ENCODE measurements at places on chromosomes 6 and 20.
A peak's percentile ranks its signal among the peaks of the same experiment; 100 is the strongest.

- no peak for DNase-seq
Observed at GRCh38 chr6:165658395-165659058, 4.5 kb downstream of the PDE10A start.

DNA sequence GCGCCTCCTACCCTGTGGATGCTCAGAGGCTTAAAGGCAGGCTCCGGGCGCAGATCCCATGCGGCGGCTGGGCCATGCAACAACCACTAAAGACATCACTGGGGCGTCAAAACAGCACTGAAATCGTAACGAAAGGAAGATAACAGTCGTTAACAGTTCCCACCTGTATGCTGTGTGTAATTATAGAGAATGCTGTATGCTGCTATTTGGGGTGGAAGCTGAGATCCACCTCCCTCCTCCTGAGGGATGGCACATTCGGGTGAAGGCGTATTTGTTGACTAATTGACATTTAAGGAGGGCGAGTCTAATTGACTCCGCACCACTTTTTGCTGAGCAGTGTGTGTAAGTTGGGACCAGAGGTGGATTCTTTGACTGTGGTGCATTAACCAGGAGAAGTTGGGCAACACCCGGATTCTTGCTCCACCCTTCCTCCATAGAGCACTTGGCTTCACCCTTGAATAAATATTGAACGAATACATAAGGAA is 687 bp downstream of the SLC35A1 start:
- DNase-seq = no peak

- DNase-seq = no peak
Observed at GRCh38 chr6:159677506-159678165, 15.4 kb downstream of the SOD2 start.

- DNase-seq = no peak
Observed at GRCh38 chr6:133806382-133807140, 82.4 kb upstream of the TCF21 start.

GRCh38 chr20:60170116-60170515 is 211.9 kb downstream of the CDH26 start:
- DNase-seq = no peak

DNA sequence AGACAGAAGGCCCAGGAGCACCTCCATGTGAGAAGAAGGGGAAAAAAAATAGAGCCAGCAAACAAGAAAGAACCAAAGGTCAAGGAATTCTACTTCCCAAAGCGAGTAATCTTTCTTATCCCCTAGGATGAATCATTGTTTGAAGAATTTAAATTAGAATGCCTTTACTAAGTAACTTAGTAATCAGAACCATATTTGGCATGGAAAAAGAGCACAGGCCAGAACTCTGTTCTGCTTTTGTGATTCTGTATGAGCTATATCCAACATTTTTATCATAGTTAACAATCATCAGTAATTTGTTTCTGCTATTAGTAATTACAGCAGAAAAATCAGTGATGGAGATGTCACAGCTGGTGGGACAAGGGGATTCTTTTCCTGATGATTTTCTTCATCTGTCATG is 228.8 kb upstream of the FAM83B start:
- DNase-seq = no peak

DNA sequence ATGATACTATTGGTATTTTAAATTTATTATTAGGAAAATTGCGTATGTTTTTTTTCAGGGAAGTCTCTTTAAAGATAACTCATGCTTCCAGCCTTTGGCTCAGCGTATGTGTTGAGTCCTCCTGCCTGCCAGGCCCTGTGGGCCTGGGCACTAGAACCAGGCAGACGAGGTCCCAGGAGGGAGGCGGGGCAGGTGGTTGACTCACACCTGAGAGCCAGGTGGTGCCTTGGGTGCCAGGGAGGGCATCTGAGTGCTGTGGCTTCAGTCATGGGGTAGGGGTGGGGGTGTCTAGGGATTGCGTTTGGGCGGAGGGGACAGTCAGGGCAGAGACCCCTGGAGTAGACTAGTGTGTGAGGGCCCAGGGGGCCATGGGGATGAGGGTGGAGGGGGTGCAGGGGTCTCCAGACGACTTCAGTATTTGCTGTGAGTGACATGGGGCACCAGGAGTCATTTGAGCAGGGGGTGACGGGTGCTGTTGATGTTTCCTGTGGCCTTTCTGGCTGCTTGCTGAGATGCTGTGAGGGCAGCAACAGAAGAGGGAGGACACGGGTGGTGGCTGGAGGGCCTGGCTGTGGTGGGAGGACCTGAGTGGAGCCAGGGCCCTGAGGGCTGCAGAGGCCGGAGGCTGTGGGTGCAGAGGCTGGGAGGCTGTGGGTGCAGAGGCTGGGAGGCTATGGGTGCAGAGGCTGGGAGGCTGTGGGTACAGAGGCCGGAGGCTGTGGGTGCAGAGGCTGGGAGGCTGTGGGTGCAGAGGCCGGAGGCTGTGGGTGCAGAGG is 14.8 kb upstream of the ADRM1 start:
- no peak for DNase-seq

DNA sequence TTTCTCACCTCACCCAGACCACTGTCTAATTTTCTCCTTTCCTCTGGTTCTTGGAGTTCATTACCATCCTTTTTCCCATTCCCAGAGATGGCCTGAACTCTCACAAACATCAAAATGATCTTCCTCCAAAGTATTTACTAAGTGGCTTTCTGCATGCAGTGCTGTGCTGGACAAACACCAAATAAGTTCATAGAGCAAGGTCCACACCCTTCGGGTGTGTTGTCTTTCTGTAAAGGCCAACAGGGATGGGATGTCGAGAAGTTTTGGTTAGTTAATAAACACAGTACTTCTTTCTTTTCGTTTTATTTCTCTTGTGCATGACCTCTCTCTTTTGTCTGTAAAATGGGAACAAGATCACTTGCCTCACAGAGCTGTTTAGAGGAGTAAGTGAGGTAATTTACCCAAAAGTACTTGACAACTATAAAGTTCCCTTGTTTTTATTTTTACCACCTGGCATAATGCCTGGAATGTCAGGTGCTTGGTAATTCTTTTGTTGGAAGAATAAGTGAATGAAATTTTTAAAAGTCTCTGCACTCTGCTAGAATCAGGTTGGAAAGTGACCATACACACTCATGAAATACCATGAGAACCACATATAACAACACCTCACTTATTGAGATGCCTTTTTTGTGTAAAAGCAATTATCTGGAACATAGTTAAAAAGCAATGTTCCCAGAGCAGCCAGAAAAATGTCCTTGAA is 22.8 kb upstream of the CCN6 start:
- no peak for DNase-seq

DNA sequence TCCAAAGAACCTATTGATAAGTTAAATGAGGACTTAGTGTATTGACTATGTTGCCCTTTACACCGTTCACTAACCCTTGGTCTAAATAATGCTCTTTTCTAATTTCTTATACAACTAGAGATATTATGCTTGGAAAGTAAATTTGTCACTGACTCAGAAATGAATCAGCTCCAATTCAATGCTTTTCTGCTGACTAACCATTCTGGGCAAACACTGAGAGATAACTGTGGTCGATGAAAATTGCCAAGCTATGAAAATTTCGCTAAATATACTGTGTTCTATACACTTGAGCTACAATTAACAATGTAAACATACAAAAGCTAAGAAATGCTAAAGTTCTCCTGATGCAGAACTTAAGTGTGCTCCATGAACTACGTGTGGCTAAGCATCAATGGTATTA is 23.1 kb upstream of the FBXO9 start:
- DNase-seq = no peak

DNA sequence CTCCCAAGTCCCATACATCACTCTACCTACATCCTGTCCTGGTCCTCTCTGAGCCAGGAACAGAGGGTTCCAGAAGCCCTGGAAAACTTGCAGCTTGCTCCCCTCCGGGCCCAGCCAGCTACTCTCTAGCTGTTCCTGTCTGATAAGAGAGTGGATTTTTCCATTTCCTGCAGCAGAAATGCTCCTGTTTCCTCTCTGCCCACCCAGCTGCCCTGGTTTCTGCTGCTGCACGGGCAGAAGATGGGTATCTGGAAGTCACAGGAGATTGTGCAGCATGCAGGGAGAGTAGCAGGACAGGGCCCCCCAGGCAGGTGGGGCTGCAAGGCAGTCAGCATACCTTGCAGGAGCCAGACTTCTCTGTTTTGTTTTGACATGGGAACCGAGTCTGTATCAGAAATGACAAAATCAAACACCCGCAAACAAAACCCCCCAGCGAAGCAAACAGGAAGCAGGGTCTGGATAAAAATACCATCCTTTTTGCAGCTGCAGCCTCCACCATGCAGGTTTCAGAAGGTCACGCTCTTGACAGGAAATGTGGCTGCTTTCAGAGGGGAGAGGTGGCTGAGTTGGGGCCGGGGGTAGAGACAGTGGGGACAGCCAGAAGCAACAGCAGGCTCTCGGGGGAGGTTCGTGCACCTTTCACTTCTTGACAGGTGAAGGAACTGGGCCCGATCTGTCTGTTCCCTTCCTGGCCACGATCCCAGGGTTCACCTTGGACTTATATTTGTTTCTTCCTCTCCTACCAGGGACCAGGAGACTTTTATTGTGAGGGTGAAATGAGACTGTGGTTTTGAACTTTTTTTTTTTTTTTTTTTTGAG is 50.8 kb upstream of the FAM83D start:
- DNase-seq = peak; percentile 85

DNA sequence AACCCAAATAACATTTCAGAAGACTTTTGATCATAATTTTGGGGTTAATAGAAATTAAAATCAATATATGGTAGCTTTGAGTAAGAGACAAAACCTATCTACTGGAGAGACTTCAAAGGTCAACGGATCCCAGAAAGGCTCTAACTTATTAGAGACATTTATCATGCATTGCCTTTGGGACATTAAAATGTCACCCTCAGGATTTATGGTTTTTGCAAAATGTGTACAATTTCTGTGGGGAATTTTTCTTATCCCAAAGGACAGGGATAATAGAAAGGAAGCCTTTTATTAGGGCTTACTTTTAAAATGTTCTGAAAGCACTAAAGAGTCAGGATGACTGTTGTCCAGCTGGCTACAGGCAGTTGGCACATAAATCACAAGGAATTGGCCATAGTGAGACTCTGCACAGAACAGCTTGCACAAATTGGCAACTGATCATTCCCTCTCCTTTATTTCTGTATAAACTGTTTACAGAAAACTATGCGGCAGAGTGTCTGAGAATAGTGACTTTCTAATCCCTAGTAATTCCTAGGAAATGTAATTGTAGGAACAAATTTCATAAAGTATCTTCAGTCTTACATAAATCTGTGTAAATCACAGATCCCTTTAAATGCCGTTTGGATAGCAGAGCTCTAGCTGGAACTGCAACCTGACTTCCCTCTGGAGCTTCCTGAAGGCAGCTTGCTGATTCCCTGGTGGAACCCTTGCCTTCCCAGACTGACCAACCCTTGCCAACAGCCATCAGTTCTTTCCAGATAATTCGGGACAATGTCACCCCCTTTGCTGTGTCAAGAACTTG is 201.1 kb upstream of the PREP start:
- DNase-seq = no peak

DNA sequence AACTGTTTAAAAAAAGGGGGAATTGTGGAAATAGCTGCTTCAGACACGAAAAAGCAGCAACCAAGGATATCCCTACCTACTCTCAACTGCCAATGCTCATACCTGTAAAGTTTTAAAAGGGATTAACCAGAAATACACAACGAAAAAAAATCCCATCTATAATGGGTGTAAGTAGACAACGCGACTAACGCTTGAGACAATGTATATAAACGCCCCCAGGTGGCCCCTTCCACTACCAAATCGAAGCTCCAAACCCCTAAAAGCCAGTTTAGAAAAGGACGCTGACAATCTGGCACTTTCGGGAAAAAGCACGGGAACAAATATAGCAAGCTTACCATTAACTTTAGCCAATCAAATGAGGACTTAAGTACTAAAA is 94.5 kb upstream of the BTN3A2 start:
- no peak for DNase-seq

GRCh38 chr6:149190224-149190831 is 127.2 kb upstream of the TAB2 start:
- peak; percentile 49 for DNase-seq

GRCh38 chr20:62923669-62924441 is 2.5 kb downstream of the DIDO1 start:
- DNase-seq = no peak

DNA sequence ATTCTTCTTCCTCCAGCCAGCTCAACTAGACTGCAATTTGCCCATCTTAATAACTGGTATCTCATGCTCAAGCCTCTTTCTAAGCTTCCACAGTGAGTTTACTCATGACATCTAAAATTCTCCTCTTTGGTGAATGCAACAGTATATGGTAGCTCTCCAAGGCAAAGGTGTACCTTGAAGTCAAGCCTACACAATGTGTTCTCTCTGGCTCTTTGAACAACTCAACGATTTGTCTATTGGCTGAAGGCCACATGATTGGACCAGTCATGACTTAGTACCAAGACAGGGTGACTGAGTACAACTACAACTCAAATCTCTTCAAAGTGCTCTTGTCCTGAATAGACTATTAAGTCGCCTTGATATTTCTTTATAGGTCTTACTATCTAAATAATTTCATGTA is 199.6 kb downstream of the PKHD1 start:
- no peak for DNase-seq

DNA sequence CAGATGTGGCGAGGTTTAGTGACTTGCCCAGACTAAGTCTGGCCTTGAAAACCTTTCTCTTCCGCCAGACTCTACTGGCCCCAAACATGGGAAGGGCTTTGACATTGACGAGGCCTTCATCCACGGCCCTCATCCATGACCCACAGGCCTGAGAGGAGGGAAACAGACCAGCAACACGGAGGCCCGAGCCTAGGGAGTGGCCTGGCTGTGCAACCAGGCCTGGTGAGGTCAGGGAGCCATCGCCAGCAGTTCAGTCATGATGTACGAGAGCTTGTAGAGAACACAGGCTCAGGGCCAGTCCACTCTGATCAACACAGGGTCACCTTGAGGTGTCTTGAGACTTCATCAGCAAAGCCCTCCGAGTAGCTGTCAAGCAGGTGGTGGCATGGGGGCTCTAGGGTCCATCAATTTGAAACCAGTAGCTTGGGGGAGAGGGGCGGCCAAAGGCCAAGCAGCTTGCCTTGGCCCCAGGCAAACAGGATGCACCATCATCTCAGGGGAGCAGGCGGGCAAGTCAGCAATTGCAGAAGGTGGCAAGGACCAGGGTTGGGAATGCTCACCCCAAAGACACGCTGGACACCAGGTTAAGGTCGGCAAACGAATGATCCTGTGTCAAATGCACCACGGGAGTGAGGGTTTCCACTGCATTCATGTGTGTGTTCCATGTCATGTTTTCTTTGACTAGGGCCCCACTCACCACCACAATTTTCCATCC is 36.1 kb downstream of the GFOD1 start:
- DNase-seq = no peak

GRCh38 chr6:28906669-28907068 is 17.1 kb downstream of the TRIM27 start:
- DNase-seq = no peak
